ENCODE measurements at places on chromosomes 4 and X. TPM values are rescaled to one million over a fixed set of nuclear protein-coding genes. Genes with fewer than 3 reads are reported as not detected.

DCLK2 gene
- total RNA-seq: 1.7 TPM

TMEM271 gene
- total RNA-seq: not detected

FSTL5 gene
- total RNA-seq: not detected

SHISA3 gene
- 0.54 TPM for total RNA-seq

CDX4 gene
- not detected for total RNA-seq

RHOH gene
- 0.30 TPM for total RNA-seq

Measured in psoas muscle (tissue), 8 donors.